ENCODE measurements at places on chromosomes 1 and 21.

- peak; percentile 37 for DNase-seq
Observed at GRCh38 chr1:50271968-50272578, 151.2 kb downstream of the DMRTA2 start.

- peak; percentile 16 for DNase-seq
Observed at GRCh38 chr1:155396874-155397476, 76.3 kb downstream of the RUSC1 start.

DNA sequence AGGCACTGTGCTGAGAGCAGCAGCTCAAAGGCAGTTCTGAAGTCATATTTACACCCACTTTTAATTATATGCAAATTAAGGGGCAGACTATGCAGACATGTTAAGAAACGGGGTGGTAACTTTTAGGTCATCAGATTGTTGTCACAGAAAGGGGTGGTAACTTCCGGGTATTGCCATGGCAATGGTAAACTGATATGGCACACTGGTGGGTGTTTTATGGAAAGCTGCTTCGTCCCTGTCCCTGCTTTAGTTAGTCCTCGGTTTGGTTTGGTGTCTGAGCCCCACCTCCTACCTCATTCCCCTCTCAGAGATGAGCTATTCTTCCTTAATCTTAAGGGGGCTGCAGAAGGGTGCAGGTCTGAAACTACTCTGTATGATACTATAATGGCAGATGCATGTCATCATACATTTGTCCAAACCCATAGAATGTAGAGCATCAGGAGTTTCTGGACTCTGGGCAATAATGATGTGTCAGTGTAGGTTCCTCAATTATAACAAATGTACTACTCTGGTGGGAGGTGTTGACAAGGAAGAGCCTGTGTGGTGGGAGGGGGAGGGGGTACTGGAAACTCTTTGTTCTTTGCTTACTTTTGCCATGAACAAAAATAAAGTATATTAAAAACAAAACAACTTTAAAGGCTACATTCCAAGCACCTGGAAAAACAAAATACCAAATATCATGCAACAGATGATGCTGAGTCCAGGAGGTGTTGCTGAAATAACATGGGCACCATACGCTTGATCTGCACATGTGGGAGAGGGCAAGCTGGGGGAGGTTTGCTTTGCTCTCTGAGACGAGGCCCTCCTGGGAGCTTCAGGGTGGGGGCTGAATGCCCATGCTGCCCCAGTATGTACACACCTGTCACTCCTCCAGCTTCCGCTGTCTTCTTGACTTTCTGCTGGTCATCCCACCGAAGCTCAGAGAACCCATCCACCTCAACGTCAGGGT is 6.3 kb downstream of the PARP1 start:
- no peak for DNase-seq

- no peak for DNase-seq
Observed at GRCh38 chr1:221874285-221875003, 132.6 kb upstream of the DUSP10 start.

- DNase-seq = no peak
Observed at GRCh38 chr1:232806186-232806510, 932 bp downstream of the MAP10 start.

GRCh38 chr1:29052941-29053340 is 70.8 kb downstream of the TMEM200B start:
- no peak for DNase-seq

DNA sequence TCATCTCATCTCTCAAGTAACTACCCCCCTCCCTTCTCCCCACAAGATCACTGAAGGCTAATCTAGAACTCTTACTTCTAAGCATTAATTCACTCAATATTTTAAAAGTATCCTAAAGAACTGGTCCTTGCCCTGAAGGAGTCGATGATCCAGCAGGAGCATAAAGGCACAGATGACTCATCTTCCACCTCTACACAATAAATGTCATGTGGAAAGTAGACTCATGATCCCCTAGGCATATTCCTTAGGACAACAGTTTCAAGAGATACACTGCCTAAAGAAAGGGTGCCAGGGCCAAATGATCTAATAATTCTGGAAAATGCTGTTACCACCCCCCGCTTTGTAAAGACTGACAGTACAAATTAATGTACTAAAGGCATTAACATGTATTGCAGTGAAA is 85.8 kb upstream of the DIRAS3 start:
- DNase-seq = no peak

DNA sequence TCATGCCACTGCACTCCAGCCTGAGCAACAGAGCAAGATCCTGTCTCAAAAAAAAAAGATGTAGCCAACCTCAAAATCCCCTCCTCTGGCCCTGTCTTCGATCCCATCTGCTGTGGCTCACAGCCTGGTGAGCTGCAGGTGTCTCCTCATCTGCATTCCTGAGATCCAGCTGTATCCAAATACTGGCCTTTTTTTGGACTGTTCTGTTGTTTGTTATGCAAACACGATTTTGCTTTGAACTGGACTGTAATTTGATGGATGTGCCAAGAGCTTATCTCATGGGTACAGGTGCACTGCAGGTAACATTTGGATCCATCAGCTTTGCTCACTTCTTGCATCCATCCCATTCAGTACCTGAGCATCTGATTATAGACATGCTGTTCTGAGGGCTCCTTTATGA is 14.1 kb upstream of the FAM43B start:
- no peak for DNase-seq

GRCh38 chr1:223326776-223327175 is 37.2 kb downstream of the SUSD4 start:
- DNase-seq = no peak

DNA sequence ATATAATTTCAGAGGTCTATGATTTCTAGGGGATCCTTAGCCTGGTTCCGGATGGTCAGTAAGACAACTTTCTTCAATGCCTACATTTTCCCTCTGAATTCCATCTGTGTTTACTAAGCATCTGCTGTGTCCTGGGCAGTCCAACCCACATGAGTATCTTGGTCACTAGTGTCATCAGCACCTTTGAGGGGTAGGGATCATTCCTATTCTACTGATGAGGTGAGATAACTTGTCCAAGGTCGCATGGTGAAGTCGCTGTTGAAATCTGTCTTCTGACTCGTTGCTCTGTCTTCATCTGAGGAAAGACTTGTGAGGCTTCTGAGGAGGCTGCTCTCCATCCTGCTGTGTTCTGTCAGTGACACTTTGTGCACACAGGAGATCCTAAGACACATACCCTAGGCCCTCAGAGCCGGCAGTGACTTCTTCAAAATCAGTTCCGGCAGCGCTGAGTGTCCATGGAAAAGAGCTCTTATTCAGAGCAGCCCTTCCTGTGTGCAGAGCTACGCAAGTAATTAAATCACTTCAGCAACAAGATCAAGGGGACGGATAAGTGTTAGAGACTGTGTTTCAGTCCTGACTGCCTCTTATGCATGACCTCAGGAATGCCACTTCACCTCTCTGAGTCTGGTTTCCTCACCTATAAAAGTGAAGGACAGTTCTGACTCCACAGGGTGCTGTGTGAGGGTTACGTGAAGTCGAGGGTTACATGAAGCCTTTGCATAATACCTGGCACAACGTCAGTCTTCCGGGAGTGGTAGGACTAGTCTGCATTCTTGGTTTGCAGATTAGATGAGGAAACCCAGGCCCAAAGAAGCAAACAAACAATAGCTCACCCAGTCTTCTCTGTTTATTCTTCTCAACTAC is 28.4 kb downstream of the AK2 start:
- DNase-seq = peak; percentile 44

DNA sequence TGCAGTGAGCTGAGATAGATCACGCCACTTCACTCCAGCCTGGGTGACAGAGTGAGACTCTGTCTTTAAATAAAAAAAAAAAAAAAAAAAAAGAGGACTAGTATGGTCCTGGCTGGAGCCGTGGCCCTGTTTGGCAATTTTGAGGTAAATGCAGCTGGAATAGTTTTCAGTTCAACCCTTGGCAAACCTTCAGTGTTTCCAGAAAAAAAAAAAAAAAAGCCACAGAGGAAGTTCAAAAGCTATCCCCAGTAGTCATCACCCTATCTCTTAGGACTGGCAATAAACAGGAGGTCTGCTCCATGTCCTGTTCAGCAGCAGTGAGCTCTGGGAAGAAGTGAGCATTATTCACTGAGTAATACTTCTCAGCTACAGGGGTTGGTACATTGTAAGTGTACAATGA is 56.8 kb upstream of the ERRFI1 start:
- DNase-seq = peak; percentile 44

GRCh38 chr1:15749399-15750291 is 7.3 kb downstream of the TMEM82 start:
- DNase-seq = no peak

- no peak for DNase-seq
Observed at GRCh38 chr1:226831953-226832352, 38.5 kb upstream of the PSEN2 start.

DNA sequence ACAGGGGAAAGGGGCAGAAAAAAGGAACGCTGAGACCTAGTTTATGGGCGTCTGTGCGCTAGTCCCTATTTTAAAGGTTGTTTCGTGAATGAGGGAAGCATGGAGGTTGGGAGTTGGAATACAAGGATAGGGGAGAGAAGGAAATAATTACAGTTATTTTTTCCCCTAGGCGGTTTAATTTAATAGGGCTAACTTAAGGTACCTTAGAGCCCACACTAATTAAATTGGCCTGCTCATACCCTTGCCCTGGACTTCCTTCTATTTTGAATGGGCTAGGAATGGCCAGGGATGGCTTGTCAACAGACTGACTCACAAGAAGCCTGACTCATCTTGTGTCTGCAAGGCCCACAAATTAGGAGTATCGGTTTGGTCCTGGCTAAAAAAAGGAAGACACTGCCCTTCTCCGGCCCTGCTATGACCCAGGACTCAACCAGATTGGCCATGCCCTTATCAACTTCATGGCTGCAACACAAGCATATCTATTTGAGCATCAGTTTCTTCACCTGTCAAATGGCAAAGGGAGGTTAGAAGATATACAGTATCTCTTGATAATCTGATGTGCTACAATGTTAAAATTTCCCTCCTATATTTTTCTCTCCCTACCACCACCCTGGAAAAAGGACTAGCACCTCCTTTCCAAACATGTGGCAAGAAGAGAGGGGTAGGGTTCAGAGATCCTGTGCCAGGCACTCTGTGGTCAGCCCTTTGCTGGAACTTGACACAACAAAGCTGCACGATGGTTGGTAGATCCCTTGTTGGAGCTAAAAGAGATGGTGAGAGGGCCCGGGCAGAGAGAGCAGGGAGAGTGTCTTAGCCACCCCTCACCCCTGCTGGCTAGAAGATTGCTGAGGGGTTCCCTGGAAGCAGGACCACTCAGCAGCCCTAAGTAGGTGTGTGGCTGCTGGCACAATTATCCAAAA is 2.2 kb upstream of the SSBP3 start:
- no peak for DNase-seq

- DNase-seq = peak; percentile 48
Observed at GRCh38 chr1:213985209-213986019, 2.4 kb upstream of the PROX1 start.

- DNase-seq = peak; percentile 58
Observed at GRCh38 chr1:202167708-202168415, 7.5 kb upstream of the PTPN7 start.

GRCh38 chr1:30406996-30407864 is 316.2 kb downstream of the MATN1 start:
- DNase-seq = no peak

DNA sequence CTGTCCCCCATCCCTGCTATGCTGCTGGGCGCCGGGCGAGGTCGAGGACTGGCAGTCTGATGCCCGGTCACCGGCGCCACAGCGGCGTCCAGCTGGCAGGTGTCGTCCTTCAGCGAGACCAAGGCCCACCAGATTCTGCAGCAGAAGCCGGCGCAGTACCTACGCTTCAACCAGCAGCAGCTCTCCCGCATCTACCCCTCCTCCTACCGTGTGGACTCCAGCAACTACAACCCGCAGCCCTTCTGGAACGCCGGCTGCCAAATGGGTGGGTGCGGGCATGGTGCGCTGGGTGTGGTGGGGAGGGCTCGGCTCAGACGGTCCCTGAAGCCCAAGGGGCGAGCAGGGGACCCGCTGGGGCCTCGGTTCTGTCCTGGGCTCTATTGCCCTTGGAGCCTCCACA is 20.7 kb downstream of the PLCH2 start:
- no peak for DNase-seq

GRCh38 chr1:199959033-199959774 is 68.3 kb upstream of the NR5A2 start:
- no peak for DNase-seq

- DNase-seq = peak; percentile 55
Observed at GRCh38 chr1:162206749-162207635, 137.5 kb downstream of the NOS1AP start.

DNA sequence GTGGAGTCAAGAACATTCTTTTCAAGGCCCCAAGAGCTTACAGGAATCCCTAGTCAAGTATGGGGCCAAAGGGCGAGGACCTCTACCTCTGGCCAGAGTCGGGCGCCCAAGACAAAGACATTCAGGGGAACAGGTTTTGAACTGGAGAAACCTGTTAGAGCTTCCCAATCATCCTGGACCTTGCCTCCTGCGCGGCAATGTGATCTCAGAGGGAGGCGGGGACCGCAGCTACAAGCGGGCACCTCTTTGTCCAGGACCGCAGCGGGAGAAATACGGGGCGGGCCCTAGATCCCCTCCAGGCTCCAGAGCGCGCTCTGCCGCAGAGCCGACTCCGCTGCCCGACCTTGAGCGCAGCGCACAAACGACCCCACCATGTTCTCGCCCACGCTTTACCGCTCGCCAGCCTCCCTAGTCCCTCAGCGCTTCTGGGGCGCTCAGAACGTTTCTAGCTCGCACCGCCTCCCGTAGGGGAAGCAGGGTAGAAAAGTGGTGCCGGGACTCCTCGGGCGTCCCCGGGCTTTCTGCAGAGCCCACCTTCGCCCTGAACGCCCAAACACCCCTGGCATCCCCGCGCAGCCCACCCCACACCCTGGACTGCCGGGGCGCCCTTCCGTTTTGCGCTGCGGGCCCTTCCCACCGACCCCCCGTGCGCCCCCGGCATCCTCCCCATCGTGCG is 28.1 kb downstream of the RABIF start:
- peak; percentile 91 for DNase-seq

DNA sequence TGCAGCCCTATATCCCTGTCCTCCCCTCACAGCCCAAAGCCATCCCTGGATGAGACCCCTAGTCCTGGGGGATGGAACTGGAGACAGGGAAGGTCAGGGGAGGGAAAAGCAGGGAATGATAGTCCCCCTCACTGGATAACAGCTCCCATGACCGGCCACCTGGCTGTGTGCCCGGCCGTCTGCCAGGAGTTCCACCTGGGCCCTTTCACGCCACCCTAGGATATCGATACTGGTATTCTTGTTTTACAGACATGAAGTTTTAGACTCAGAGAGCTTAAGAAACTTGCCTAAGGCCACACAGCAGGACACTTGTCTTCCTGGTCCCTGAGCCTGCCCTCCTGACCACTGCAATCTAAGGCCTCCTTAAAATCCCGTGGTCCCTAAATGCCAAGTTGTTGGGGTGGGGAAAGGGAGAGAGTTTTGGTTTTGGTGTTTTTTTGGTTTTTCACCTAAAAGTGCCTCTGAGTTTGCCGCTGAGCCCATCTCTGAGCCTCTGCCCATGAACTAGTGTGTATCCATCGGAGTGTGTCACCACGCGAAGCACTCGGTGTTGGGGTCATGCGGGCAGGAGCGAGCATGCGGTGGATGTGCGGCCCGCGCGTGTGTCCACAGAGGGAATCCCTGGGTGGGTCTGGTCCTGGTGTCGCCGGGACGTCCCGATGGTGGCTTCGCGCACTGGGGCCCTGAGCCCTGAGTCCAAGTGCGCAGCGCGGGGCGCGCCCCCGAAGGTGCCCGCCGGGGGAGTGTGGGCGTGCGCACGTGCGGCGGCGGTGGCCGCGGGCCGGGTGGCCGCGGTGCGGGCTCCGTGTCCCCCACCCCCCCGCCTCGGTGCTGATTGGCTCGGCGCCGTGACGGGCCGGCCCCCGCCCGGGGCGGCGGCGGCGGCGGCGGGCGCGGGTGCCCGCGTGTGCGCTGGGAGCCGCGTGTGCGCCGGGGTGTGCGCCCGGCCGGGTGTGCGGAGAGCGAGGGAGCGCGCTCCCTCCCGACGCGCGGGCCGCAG is at the start of gene EPHA8:
Gene EPHA8 (plus strand): TSS at position 906 of the 1,000 bp plus-strand sequence. CDS start 147 bp downstream, outside the sequence.
- no peak for DNase-seq

- no peak for DNase-seq
Observed at GRCh38 chr1:228975238-228975907, 240.1 kb downstream of the RHOU start.

Data from hepatocyte (in vitro differentiated cells).